ENCODE measurements at places on chromosomes 4 and X.

DNA sequence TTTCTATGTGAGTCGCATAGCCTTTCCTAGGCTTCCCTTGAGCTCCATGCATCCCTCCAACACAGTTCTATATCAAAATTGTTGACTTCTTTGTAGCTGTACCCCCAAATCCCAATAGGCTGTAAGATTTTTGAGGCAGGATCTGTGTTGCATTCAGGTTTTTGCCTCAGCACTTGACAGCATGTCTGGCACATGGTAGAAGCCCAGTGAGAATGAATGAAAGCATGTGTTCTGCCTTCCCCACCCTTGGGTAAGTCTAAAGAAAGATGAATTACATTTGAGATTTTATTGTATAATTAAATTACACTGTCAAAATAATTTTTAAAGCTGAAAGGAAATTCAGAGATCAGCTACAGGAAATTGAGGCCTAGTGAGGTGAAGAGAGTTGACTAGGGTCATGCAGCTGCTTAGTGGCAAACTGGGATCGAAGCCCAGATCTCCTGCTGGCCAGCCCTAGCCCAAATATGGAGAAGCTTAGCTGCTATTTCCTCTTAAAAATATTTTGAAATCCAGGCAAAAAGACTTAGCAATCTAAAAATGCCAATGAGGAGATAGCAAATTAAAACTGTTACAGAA lies 122.5 kb downstream of the SPATA18 start:
- no peak for DNase-seq

DNA sequence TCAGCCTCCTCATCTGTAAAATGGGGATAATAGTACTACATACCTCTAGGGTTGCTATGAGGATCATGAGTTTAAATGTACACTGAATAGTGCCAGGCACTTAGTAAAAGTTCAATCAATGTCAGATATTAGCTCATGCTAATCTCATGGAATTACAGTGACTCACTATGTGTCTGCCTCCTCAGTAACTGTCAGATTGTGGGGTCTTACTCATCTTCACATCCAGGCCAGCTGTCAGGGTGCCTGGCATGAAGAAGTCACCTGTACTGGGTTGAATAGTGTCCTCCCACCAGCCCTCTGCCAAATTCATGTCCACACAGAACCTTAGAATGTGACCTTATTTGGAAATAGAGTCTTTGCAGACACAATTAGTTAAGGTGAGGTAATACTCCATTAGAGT lies 54.3 kb upstream of the STIM2 start:
- no peak for DNase-seq

- no peak for DNase-seq
These were observed 25.1 kb downstream of the SMIM31 start for GRCh38 chr4:164779080-164779479.

DNA sequence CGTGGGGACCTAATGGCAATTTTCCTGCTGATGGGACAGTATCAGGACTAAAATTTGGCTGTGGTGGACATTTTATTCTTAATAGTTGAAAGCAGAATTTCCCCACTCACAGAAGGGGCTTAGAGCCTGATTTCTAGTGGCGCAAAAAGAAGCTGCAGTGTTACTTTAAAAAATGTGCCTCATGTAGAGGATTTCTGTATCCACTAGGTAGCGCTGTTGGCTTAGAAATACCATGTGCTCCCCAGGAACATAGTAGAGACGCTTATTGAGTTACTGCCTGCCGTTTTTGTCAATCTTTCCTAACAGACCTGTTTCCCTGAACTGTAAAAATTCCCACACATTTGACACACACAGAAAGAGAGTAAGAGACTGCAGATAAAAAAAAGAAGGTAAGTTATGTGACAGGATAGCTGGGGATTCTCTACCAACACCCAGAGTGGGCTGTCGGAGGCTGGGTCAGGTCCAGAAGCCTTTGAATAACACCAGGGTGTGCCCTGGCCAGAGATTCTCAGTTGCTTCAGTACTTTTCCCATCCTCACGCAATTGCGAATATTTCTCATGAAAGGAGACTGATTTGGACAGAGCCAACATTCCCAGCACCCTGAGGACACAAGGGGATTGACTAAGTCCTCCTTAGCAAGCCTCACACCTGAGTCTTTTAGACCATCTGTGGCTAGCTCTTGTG lies 88.4 kb downstream of the ZXDA start:
- DNase-seq = no peak

DNA sequence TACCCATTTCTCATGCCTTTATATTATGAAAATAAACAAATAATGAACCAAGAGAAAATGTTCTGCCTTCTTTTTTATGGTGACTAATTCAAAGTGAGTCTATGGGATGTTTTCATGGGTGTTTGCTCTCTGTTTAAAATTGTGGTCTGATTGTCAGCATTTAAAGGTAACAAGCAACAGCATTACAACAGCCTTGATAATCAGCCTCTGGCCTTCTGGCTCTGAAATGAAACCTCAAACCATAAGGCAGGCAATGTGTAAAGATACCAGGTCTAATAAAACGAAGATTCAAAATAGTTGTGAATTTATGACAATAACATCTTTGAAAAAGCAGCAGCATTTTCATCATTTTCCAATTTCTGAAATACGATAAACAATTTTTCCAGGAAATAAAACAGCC lies 63.7 kb downstream of the FAM13A start:
- no peak for DNase-seq

- DNase-seq = no peak
These were observed 30.9 kb upstream of the PPA2 start for GRCh38 chr4:105504744-105505143.

GRCh38 chr4:131613824-131614216 lies 1535.3 kb upstream of the PCDH10 start:
- DNase-seq = no peak

DNA sequence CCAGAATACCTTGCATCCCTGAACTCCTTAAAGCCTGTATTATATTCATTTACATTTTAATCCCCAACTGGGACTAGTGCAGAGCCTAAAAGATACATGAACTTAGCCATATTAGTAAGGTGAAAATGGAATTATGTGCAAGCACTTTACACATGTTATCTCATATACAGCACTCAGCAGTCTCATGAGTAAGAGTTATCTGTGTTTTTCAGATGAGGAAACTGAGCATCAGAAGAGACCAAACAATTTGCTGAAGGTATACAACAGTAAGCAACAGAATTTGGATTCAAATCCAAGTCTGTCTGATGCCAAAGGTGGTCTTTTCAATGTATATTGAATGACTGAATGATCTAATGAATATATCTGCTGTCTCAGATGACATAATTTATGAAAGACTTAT lies 12.3 kb downstream of the ATP7A start:
- DNase-seq = no peak

DNA sequence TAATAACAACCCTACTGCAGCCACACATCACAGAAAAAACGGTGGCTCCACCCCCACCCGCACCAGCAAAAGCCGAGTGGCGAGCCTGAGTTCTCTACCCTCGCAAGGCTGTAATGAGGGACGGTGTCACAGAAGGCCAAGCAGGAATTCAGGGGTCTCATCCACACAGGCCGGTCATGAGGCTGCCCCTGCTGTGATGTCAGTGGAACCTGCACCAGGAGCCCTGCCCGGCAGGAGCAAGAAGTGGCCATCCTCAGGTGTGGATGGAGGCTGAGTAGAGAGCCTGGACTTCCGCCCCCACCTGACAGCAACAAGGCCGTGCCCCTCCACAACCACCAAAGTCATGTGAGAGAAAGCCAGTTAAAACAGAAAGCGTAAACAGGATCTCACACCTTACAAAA lies 20.6 kb downstream of the LYAR start:
- DNase-seq = no peak

DNA sequence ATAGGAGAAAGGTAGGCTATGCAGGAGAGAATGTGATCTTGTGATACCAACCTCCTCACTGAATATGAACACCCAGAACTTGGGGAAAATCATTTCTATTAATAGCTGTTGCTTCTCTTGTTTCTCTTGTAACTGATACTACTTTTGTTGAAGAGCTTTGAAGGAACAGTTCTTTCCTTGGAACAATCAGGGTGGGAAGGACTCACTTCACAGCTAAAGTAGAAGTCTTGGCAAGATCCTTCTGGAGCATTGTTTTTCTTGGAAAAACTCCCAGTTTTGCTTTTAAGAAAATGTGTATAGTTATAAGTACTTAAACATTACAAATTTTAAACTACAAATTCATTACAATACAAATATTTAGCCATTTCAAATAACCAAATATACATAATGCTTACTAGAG lies 19.1 kb upstream of the XK start:
- no peak for DNase-seq

GRCh38 chrX:131477498-131477897 lies 66.4 kb upstream of the OR13H1 start:
- no peak for DNase-seq

DNA sequence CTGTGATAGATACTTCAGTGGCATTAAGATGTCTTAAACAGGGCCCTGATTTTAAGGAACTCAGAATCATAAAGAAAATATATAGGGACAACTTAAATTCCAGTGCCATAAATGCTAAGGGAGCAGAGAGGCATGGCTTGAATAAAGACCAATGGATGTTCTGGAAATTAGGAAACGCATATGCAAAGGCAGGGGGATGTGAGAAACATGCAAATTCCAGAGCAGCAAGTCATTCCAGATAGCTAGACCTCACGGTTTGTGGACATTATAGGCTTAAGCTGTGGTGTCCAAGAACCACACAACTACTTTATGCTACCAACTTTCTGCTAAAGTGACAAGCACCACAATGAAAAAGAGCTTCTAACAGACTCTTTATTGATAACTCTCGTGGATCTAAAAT lies 132.6 kb upstream of the ANK2 start:
- no peak for DNase-seq

DNA sequence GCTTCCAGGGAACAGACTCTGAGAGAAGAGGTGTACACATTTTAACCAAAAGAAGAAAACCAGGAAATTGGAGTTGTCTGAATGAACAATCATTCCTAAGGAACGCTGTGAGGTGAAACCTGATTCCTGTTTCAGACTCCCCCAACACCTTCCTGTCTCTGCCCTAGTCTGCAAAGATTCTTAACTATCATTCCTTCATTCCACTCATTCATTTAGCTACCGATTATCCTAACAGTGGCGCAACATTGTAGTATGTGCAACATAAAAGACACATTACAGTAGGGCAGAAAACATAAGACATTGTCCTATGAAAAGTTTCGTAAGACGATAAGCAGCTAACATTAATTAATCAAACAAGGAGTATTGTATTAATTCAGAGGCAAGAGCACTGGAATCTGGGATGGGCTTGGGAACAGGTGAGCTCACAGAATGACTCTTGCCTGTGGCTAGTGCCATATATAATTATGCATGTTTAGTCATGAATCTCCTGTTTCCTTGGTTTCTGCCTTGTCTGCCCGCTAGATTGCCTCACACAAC lies 23.8 kb upstream of the ADH7 start:
- DNase-seq = no peak

DNA sequence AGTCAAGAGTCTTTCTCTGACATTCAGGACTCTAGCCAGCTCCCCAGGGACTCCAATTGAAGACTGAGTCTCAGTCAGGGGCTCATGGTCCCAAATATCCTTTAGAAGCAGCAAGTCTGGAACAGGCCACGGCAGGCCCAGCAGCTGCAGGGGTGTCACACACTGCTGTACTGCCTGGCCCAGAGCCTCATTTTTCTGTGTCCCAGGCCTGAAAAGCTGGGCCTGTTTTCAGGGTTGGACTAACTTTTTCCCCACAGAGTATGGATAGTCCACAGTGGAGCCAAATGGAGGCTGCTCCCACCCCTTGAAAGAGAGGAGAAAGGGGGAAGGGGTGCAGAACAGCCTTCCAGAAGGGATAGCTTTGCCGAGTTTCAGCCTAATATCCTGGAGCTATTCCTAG lies 146.8 kb upstream of the NALF2 start:
- DNase-seq = no peak

DNA sequence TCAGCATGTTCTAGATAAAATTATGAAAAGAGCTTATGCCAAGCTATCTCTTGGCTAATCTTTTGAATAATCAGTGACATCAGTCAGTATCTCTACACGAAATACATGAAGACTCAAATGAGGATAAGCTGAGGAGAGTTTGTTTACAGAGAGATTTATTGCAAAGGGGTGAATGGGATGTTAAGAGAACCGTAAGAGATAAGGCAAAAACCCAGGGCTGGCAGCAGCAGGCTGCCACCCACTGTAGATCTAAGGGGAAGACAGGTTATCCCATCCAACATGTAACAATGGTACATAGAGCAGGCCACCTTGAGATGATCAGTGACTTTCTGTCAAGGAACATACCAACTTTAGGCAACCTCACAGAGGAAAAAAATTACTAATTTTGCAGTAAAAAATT lies 432.1 kb upstream of the NR3C2 start:
- DNase-seq = no peak

- no peak for DNase-seq
These were observed 289.2 kb downstream of the LDB2 start for GRCh38 chr4:16609170-16609758.

DNA sequence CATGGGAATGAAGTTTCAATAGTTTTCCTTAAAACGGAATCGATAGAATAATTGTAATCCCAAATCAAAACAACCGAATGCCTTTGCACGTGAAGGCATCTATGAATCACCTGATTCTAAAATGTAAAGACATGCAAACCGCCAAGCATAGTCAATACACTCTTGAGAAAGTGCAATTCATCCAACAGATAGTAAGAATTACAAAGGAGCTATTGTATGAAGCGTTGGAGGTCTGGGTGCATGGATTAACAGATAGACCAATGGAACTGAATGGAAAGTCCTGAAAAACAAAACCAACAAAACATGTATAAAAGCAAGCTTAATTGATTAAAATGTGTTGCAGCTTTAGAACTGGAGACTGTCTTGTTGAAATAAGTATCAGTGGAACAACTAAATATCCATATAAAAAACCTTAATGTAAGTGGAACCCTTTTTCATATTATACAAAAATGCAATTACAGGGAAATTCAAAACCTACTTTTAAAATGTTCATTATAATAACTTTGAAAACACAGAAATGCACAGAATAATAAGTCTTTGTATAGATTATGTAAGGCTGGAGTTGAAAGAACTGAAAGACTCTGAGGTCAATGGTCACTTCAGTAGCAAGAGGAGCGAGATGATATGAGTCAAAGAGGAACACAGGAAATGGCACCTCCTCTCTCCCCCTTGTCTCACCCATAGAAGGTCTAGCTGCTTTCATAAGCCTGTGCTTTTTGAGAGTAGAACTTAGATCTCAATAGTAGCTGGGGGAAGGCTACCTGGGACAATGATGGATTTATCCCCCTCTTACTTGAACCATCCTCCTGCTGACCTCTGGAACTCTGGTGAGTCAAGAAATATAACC lies 20.1 kb downstream of the MAGEC2 start:
- DNase-seq = no peak

DNA sequence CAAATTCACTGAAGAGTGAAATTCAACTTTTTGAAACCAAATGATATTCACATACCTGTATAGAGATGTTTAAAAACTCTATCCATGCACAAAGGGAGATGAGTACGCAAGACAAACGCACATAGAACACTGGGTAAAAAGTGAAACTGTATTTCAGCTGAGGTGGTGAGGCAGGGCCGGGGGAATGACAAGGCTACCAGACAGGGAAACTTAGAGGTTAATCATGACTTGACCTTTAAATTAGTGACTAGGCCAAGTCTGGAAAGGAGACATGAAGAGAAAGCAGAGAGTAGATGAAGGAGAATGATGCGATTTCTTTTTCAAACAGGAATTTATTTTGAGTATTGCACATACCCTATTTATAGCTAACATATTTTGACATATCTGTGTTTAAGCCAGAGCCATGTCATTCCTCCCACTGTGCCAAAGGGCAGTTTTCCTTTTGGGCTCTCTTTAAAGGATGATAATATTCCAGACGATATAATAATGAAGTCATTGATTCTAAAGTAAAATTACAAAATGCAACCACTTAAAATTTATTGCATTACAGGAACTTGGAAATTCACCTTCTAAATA lies 49.4 kb downstream of the ARHGEF6 start:
- no peak for DNase-seq

Data from NCI-H187 (cell line).